ENCODE measurements at places on chromosomes 4 and X.

DNA sequence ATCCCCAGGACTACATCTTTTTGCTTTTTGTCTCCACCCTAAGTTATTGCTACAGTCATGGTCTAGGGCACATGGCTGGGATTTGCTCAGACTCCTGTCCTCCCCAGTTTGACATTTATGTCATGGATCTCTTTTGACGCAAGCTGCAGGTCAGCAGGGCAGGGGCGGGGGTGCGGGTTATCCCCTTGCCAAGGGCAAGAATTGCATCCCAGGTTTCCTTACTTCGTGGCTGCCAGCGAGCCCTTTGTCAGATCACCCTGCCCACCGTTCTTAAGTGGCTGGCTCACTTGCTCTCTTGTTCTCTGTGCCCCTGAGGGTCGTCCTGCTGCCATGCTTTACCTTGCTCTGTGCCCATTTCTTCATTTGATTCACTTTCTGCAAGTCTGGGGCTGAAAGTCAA lies 21.1 kb upstream of the UBA1 start:
- no peak for DNase-seq

- DNase-seq, result no peak
Measured at GRCh38 chrX:150007356-150007755, 69.1 kb upstream of the EOLA2 start.

GRCh38 chr4:156638925-156639605 lies 332.5 kb downstream of the PDGFC start:
- no peak for DNase-seq

GRCh38 chr4:145177906-145178538 lies 2.4 kb downstream of the OTUD4 start:
- DNase-seq, result no peak

GRCh38 chr4:54384563-54384962 lies 155.5 kb downstream of the PDGFRA start:
- no peak for DNase-seq

GRCh38 chr4:122503214-122503613 lies 46.7 kb upstream of the IL2 start:
- no peak for DNase-seq

DNA sequence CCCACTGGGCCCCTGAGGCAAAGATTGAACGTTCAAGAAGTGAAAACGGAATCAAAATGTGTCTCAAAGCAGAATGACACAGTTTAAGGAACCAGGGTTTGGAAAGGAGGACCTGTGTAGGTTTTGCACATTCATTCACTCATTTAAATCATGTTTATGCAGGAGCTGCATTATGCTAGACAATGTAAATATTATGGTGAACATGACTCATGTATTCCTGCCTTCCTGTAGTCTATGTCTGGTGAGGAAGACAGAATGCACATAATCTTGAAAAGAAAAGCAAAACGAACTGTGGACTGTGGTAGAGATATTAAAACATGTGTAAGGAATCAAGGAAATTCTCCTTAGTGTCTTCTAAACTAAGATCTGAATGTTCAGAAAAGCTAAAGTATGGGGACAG lies 311.8 kb upstream of the SMIM31 start:
- DNase-seq, result no peak

DNA sequence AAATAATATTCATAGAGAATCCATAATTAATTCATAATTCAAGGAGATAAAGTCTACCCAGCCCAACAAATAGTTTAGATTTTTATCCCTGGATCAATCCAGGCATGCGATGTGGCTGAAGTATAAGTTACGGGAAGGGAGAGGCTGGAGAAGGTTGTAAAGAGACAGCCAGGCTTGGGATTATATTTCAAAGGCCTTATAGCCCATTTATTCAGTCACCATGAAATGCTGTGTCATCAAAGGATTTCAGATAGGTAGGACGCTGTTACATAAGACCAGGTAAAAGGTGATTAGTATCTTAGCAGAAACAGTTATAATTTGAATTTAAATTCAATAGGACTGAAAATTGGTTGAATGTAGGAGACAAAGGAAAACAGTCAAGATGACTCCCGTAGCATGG lies 73.0 kb upstream of the NFKB1 start:
- DNase-seq, result no peak

All from vagina (tissue), 2 donors.